Stimulated activated CD8-positive, alpha-beta memory T cell treated with anti-CD3 and anti-CD28 coated beads, Interleukin-4, amount 100 ng/mL, for 1 hour (primary cell): ENCODE measurements at places on chromosomes 4 and X.

DNA sequence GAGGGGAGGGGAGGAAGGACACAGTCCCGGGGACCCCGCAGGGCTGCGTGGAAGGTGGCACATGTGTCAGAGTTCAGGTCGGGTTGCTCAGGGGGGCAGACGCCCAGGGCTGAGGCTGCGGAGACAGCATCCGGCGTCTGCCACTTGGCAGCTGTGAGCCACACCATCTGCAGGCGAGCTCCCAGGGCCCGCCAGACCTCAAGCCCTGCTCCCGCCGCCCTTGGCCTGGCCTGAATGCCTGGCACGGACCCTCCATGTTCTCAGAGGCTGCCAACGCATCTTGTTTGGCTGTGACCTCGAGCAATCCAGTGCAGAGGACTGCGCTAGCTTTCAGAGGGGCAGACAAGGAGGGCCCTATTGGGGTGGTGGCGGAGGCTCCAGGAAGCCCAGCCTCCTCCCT is 5.1 kb downstream of the BGN start:
- no peak for DNase-seq

GRCh38 chrX:74272230-74272629 is 31.8 kb upstream of the ZCCHC13 start:
- no peak for DNase-seq

- no peak for DNase-seq
Observed at GRCh38 chr4:54961357-54961975, 163.9 kb downstream of the KDR start.

- DNase-seq, result no peak
Observed at GRCh38 chrX:3990569-3990968, 277.1 kb upstream of the PRKX start.

- no peak for DNase-seq
Observed at GRCh38 chrX:773292-774025, 142.9 kb downstream of the SHOX start.

GRCh38 chrX:110321081-110321480 is 3.2 kb upstream of the AMMECR1 start:
- no peak for DNase-seq

- DNase-seq, result no peak
Observed at GRCh38 chr4:89022426-89023128, 34.4 kb downstream of the FAM13A start.

DNA sequence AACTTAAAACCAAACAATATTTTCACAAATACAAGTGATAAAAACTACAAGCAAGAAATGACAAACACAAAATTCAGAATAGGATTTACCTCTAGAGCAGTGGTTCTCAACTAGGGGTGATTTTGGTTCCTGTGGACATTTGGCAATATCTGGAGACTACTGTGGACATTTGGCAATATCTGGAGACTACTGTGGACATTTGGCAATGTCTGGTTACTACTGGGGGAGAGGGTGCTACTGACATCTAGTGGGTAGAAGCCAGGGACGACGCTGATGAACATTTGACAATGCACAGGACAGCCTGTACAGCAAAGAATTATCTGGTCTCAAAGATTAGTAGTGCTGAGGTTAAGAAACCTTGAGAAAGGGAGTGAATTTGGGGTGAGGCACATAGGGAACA is 169.8 kb downstream of the CLCN4 start:
- DNase-seq, result no peak

- DNase-seq, result peak; percentile 27
Observed at GRCh38 chrX:136577552-136577951, 45.5 kb downstream of the VGLL1 start.

- no peak for DNase-seq
Observed at GRCh38 chr4:152132776-152133175, 372.0 kb upstream of the GATB start.

- DNase-seq, result no peak
Observed at GRCh38 chrX:38616904-38617303, 55.6 kb downstream of the TSPAN7 start.

- DNase-seq, result no peak
Observed at GRCh38 chr4:37798616-37799015, 27.9 kb upstream of the PGM2 start.
